ENCODE measurements at places on chromosomes 6 and 20. TPM values are rescaled to one million over a fixed set of nuclear protein-coding genes. Genes with fewer than 3 reads are reported as not detected.

GRCh38 chr6:159279790-159280277 is 110.6 kb downstream of the FNDC1 start:
- no peak for DNase-seq

Gene GLP1R
- not detected for total RNA-seq

GRCh38 chr6:9784786-9785185 is 630.1 kb downstream of the TFAP2A start:
- DNase-seq, result no peak

Gene COQ3
- 4.2 TPM for total RNA-seq

Gene HRH3
- total RNA-seq, result not detected

DNA sequence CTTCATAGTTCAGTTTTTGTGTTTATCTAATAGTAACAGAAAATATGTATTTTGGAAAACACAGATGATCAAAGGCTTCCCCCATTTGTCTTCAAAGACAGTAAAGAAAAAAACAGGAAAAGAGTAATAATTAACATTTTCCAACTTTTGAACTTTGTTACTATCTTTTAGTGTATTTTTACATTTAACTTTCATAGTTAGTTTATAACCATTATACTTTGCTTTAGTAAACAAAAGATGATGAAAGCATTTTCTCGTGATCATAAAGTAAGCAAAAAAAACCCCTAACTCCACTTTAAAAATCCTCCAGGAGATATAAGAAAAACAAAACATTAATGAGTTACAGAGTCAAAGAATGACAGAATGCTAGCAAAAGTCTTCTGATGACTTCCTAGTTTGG is 13.6 kb upstream of the GPRC6A start:
- no peak for DNase-seq

Gene CCM2L
- 3.2 TPM for total RNA-seq

DNA sequence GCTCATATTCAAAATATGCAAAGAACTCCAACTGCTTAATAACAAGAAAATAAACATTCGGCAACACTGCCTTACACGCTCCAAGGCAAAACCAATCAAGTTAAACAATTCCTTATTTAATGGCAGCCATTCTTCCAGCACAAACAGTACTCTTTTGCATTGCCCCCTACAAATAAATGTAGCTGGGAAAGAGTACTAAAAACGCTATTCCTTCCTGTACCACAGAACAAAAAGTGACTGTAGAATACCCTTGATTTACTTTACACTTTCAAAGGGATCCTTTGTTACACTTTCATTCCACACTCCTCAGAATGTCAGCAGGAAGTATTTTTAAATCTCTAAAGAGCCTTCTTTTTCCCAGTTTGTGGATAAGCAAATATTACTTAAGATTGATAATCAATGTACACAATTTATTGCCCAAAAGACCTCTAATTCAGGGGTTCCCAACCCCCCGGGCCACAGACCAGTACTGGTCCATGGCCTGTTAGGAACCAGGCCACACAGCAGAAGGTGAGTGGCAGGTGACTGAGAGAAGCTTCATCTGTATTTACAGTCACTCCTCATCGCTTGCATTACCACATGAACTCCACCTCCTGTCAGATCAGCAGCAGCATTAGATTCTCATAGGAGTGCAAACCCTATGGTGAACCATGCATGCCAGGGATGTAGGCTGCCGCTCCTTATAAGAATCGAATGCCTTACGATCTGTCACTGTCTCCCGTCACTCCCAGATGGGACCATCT is 51.6 kb downstream of the MBOAT1 start:
- DNase-seq, result no peak

Gene RTF2
- total RNA-seq, result 69.1 TPM

DNA sequence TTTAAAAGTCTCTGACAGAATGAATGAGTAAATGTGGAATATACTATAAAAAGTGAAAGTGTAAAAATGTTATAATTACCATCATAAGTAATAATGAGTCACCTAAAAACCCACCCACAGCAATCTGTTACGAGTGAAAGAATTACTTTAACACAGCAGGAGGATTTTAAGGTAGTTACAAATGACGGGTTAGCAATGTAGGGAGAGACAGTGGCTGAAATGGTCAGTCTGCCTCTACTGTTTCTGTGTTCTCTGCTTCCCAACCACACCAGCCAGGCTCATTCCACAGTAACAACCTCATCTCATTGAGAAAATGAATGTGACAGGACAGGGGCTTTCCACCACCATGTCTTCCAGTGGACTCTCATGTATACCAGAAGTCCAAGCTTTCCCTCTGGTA is 124.4 kb upstream of the KCNK16 start:
- no peak for DNase-seq

GRCh38 chr6:142881761-142882160 is 63.2 kb downstream of the HIVEP2 start:
- DNase-seq, result no peak

Gene AHI1
- 16.8 TPM for total RNA-seq

DNA sequence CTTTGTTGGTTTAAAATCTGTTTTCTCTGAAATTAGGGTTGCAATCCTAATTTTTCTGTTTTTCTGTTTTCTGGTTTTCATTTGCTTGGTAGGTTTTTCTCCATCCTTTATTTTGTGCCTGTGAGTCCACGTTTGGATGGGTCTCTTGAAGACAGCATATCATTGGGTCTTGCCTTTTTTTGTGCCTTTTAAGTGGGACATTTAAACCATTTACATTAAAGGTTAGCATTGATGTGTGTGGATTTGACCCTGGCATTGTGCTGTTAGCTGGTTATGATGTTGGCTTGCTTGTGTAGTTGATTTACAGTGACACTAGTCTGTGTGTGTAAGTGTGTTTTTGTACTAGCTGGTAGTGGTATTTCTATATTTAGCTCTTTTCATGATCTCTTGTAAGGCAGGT is 28.0 kb upstream of the CST5 start:
- DNase-seq, result no peak

Gene KHDC3L
- total RNA-seq, result not detected

Gene NKX2-4
- not detected for total RNA-seq

Gene POFUT1
- total RNA-seq, result 18.6 TPM

Gene ETV7
- not detected for total RNA-seq

DNA sequence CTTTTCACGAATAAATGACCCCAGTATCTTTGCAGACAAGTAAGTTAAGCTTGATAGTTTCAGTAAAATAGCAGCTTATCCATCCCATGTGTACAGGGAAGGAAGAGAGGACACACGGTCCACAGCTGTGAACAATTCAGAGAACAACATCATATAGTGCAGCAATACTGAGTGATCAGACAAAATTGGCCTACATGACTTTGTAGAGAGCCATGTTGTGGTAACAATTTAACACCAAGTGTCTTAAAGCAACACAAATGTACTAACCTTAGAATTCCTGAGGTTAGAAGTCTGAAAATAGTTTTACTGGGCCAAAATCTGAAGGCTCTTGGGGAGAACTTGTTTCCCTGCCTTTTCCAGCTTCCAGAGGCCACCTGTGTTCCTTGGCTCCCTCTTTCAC is 12.5 kb downstream of the FAM184A start:
- DNase-seq, result no peak

- no peak for DNase-seq
These were observed 399.6 kb downstream of the PTPRT start for GRCh38 chr20:42790111-42790510.

Gene ZMYND8
- total RNA-seq, result 17.5 TPM

DNA sequence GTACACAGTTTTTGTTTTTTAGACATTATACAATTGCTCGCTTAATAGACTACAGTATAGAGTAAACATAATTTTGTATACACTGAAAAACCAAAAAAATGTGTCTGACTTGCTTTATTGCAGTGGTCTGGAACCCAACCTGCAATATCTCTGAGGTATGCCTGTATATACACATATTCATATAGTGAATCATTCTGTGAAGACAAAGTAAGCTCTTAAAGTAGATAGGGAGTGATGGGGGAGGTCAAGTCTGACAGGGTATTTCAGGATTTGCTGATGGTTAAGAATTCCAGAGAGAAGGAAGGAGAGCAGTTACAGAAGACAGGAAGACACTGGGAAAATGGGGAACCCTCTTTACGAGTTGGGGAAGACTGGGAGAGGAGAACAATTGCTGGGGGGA is 417.9 kb downstream of the CD109 start:
- no peak for DNase-seq

GRCh38 chr6:100217225-100218012 is 223.4 kb upstream of the MCHR2 start:
- DNase-seq, result no peak

Gene SEMG1
- total RNA-seq, result not detected

- no peak for DNase-seq
These were observed 44.9 kb upstream of the TMEM200A start for GRCh38 chr6:130320908-130321307.

- DNase-seq, result no peak
These were observed 526.4 kb downstream of the PRKN start for GRCh38 chr6:162200945-162201690.

Gene MAP7
- 0.56 TPM for total RNA-seq

DNA sequence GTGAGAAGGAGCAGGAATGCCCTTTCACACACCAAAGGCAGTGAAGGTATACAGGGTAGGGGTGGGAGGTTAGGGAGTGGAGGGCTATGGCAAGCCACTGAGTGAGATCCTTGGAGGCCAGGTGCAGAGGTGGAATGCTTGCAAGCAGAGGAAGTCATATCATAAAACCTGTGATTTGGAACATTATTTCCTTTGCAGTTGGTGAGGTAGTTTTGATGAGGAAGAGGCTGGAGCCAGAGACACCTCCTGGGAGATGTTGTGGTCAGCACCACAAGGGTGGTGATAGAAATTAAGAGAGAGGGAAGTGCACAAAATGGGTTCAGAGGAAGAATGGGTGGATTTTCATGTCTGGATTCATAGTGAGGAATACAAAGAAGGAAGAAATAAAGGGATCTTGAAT is 73.0 kb downstream of the PLCB4 start:
- DNase-seq, result no peak

DNA sequence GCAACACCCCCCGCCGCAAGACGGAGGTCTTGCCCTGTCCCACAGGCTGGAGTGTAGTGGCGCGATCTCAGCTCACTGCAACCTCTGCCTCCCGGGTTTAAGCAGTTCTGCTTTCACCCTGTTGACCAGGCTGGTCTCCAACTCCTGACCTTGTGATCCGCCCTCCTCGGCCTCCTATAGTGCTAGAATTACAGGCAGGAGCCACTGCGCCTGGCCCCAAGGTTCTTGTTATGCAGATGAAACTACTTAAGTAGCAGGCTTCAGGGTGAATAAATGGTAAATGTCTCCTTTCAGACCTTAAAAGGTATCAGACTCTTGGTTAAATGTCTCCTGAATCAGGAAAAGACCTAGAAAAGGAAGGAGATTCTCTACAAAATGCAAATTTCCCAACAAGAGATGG is 95.4 kb upstream of the TMEM181 start:
- DNase-seq, result no peak

- no peak for DNase-seq
These were observed 17.9 kb downstream of the C6orf15 start for GRCh38 chr6:31094389-31094881.

Gene NKAIN2
- 0.58 TPM for total RNA-seq

DNA sequence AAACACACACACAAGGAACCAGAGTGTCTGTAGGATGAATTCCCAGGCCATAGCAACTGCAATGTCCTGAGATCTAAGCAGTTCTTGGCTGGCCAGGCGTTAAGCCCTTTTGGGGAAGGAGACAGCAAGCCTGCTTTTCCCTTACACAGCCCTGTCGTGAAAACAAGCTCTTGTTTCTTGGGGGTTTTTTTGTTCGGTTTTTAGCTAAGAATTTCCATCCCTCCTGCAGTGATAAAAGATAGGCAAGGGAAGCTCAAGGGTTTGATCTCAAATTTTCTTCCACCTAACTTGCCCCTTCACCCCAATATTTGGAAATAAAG is 1.5 kb downstream of the TNFRSF21 start:
- DNase-seq, result no peak

Gene TUBB2B
- total RNA-seq, result 2.3 TPM

Gene BPIFB2
- total RNA-seq, result not detected

DNA sequence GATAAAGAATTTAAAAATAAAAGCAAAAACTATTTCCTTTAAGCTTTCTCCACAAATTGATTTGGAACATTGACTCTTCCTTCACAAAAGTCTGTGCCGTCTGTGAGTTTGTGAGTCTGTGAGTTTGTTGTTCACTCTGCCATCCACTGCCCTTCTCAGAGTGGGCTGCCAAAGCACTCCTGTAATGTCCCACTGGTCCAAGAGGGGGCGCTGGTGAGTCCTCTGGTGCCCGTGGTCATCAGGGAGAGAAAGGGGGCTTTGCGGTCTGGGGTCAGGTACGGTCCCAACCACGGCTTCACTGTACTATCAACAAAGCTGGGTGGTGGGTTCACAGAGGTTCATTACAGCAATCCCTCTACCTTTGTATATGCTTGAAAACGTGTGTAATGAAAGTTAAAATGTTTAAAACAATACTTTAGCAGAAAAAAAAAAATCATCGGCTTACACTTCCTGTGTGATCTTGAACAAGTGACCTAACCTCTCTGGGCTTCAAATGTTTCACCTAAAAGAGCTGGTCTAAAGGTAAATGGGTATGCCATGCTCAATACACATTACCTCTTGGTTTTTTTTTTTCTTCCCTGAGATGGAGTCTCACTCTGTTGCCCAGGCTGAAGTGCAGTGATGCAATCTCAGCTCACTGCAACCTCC is 5.6 kb upstream of the ANKRD60 start:
- DNase-seq, result no peak

GRCh38 chr20:22008456-22008855 is 303.0 kb downstream of the PAX1 start:
- DNase-seq, result no peak

Gene PREX1
- 8.4 TPM for total RNA-seq

Gene FAM83B
- total RNA-seq, result 0.26 TPM

Gene EYS
- not detected for total RNA-seq

DNA sequence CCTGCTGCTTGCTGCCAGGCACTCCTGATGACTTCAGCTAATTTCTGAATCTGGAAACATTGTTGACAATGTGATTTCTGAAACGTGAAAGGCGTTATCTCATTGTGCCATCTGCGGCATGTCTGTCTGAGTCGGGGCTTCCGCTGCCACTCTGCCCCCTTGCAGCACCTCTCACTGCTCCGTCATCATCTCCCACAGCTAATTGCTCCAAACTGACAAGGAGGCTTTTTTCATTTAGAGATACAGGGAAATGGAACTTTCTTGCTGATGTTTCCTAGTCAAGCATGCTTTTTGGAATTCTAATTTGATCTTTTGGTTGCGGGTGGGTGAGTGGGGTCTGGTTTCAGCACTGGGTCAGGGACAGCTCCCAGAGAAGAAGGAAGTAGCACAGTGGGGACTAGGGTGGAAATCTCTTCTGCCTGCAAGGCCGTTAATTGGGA is 233.5 kb downstream of the DHX35 start:
- DNase-seq, result no peak

Gene PRND
- not detected for total RNA-seq

DNA sequence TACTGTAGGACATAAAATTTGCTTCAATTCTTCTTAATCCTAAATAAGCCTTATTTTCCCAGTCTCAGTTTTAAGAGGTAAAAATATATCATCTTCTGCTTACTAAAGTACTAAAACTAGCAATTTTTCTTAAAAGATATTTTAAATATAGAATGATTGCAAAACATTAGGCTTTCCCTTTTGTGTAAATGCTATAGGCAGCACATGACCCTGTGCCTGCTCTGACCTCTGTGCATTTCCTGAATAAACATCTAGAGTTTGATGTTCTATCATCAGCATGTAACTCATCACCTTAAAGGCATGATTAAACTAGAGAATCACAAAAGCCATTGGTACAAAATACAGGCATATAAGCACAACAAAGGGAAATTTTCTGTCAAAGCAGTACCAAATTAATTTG is 422.7 kb downstream of the TFAP2B start:
- no peak for DNase-seq
